ENCODE measurements at places on chromosomes 5 and 9.

- no peak for DNase-seq
These were observed 52.5 kb upstream of the SEMA6A start for GRCh38 chr5:116626945-116627679.

DNA sequence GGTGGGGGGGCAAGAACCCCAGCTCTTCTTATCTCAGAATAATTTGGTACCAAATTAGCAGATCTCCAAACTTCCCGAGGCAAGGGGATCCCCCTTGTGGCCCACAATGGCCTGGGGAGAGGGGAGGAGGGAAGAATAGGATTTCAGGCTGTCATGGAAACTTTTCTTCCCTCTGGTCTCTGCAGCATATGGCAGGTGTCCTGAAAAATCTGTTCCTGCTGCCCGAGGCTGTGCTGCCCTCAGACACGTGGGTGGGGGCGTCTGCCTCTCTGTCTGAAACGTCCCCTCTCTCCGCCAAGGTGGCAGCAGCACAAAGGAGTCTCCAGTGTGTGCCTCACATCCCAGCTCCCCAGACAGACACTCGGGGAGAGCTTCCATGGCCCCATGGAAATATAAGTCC lies 34.0 kb downstream of the CCNJL start:
- no peak for DNase-seq

DNA sequence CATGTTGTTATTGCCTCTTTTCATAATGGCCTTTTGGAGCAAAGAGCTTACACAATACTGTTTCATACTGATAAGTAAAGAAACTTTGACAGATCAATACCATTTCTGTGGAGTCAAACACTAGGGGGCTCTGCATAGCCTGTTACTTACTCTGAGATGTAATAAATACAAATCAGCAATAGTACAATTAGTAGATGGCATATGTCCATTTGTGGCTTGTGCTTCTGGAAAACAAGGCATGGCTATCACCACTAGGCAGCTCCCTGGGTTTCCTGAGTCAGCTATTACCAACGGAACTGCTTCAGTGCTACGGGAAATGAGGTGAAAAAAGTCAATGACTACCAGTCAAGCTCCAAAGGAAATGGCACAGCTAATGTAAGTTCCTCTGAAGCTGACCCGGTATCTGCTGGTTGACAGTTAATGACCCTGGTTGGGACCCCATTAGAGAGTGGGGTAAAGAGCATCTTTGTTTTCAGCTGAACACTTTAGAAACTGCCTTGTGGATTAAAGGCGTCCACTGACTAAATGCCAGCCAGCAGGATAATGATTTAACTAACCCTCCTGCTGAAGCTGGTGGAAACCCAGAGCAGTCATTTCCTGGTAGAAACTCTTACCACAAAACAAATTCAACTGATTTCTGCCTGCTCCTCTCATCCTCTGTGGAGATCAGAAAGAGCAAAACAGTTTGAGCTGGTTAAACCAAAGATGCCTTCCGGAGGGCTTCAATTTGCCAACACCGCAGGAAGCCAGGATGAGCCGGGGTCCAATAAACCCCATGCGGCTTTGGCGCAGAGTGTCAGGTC lies 69.0 kb upstream of the FAM169A start:
- no peak for DNase-seq

GRCh38 chr5:38069360-38069759 lies 189.0 kb upstream of the EGFLAM start:
- DNase-seq: no peak

DNA sequence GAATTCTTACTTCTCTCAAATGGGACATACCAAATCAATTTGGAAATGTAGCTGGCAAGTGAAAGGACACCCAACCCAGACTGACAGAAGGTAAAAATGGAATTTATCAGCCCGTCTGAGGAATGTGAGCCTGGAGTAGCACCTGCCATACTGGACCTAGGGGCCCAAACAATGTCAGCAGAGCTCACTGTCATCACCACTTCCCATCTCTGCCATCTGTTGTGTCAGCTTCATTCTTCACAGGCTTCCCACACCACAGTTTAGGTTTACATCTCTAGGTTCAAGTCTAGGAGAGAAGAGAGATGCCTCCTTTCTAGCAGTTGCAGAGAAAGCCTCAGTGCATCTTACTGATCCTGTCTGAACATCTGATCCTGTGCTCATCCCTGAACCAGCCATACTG lies 222.4 kb downstream of the DOCK8 start:
- no peak for DNase-seq
